Thoracic aorta (tissue), 2 donors: ENCODE measurements at places on chromosomes 5 and 9. TPM values are rescaled to one million over a fixed set of nuclear protein-coding genes. Genes with fewer than 3 reads are reported as not detected.

GRCh38 chr9:122201641-122202040 lies 27.1 kb downstream of the LHX6 start:
- no peak overlapping the region for H3K27ac ChIP-seq
- no peaks in the 10 kb centered on the region for H3K27me3 ChIP-seq
- no peak for DNase-seq
- no peaks in the 10 kb centered on the region for H3K36me3 ChIP-seq

GRCh38 chr5:6840136-6840793 lies 127.0 kb downstream of the TENT4A start:
- H3K4me3 ChIP-seq = no peak overlapping the region
- H3K27me3 ChIP-seq = no peaks in the 10 kb centered on the region
- no peak overlapping the region for H3K27ac ChIP-seq
- H3K36me3 ChIP-seq = no peaks in the 10 kb centered on the region
- DNase-seq = no peak

- DNase-seq = no peak
- H3K27ac ChIP-seq = no peak overlapping the region
- H3K27me3 ChIP-seq = no peaks in the 10 kb centered on the region
- no peak overlapping the region for H3K4me3 ChIP-seq
- no peaks in the 10 kb centered on the region for H3K4me1 ChIP-seq
- no peaks in the 10 kb centered on the region for H3K36me3 ChIP-seq
Measured at GRCh38 chr9:131012023-131012334, 3.0 kb downstream of the LAMC3 start.

- no peak for DNase-seq
- no peak overlapping the region for H3K4me3 ChIP-seq
- no peaks in the 10 kb centered on the region for H3K36me3 ChIP-seq
- H3K27me3 ChIP-seq = no peaks in the 10 kb centered on the region
- H3K4me1 ChIP-seq = no peaks in the 10 kb centered on the region
Measured at GRCh38 chr5:37882636-37883035, 42.8 kb upstream of the GDNF start.

DNA sequence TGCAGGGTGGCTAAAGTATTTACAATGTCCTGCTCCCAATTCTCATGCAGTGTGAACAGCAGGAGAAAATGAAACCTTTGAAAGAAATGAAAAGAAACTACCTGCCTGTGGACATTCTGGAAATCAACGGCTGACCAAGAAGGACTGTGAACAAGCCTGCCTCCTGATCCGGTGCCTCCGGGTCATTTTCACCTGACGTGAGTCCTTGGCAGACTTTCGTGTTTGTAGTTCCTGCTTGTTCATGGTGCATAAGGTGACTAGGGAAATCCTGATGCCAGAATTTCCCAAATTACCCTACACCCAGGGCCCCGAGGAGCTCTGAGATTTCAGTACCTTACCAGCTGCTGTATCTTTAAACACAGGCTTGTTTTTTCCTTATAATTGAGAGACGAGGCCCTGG lies 317.5 kb downstream of the TLE1 start:
- no peak overlapping the region for H3K27ac ChIP-seq
- no peaks in the 10 kb centered on the region for H3K36me3 ChIP-seq
- DNase-seq = no peak

CMBL gene
- 3.4 TPM for total RNA-seq

NMUR2 gene
- total RNA-seq = not detected
